Activated CD4-positive, alpha-beta T cell treated with anti-CD3 and anti-CD28 coated beads for 36 hours (primary cell): ENCODE measurements at places on chromosomes 2 and 18.

- peak; percentile 32 for DNase-seq
These were observed 58.3 kb downstream of the WDR7 start for GRCh38 chr18:56709463-56709862.

DNA sequence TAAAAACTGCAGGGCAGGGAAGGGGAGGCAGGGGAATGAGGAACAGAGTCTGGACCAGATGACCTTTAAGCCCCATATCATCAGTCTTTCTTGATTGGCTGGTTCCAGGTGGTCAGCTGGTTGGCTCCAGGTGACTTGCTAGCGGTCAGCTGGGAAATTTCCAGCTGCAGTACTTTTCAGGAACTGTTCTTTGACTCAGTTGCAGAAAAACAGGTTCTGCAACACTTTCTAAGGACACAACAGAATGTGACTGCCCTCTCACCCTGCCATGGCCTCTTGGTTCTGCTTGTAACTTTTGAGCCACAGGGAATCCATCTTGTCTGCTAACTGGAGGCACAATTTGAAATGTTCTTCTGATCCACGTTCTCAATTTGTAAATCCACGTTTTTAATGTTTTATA, 278.3 kb upstream of the LRATD1 start:
- DNase-seq, result no peak

DNA sequence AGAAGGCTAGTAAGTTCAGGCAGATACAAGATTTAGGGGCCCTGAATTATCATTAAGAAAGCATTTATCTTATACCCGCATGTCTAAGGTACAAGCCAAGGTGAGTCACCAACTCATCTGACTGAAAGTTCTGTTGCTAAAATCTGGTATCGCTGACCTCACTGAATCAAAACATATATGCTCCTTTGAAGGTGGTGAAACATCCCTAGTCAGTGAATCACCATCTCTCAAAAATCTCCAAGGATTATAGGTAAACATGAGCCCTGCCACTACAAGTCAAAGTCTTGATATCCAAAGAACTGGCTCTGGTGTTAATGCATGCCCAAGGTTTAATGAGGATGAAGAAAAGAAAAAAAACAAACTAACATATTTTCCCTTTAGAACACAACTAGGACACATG, 43.5 kb downstream of the IRS1 start:
- DNase-seq, result no peak

DNA sequence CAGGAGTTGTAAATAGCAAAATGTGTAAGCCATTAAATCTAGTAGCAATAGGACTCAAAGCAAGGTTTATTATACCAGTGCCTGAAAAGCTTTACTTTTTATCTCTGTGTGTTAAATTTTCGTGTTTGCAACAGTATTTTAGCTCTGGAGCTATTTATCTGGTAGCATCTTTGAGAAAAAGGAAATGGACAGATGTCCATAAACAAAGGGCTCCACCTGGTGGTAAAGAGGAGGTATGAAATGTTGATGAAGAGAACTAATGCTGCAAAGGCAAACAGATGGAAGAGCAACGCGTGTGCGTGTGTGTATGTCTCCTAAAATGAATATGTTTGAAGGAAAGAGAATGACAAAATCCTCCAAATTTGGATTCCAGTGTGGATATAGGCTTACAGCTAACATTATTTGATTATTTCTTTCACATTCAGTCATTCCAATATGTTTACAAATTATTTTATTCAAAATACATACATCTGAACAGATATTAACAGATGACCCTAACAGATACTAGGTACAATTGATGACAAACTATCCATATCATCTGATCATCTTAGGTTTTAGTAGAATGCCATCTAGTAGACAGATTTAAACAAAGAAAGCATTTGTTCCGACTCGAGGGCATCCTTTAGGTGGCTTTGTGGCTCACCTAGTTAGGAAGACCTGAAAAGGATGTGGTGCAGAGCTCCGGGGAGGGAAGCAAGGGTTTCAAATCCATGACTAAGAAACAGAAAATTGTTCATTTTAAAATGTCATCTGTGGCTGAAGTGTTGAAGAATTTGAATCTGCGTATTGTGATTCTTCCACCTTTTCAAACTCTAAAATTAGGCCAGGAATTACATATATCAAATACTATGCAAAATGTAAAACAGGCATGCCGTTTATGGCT, 383.3 kb downstream of the MTX2 start:
- peak; percentile 20 for DNase-seq
